Stimulated activated CD8-positive, alpha-beta memory T cell treated with anti-CD3 and anti-CD28 coated beads, Interleukin-2, amount 100 ng/mL, for 1 hour (primary cell): ENCODE measurements at places on chromosomes 6 and 20.

GRCh38 chr6:15361197-15361596, 115.3 kb downstream of the JARID2 start:
- DNase-seq, result no peak

DNA sequence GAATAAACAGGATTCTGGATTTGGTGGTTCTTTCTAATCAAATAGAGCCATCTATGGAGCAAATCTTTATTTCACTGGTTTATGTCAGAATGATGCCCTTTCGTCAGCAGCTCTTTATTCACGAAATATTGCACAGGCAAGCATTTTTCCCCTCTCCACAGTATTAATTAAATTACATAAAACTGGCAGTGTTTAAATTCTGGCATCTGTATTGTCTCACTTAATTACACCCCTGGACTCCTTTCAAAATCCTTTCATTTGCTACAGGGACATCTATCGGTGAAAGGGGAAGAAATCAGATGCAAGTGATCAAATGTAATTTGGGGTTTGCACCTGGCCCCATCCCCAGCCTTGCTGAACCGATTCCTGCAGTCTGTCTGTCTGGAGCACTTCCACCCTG, 801.9 kb downstream of the QKI start:
- DNase-seq, result no peak

DNA sequence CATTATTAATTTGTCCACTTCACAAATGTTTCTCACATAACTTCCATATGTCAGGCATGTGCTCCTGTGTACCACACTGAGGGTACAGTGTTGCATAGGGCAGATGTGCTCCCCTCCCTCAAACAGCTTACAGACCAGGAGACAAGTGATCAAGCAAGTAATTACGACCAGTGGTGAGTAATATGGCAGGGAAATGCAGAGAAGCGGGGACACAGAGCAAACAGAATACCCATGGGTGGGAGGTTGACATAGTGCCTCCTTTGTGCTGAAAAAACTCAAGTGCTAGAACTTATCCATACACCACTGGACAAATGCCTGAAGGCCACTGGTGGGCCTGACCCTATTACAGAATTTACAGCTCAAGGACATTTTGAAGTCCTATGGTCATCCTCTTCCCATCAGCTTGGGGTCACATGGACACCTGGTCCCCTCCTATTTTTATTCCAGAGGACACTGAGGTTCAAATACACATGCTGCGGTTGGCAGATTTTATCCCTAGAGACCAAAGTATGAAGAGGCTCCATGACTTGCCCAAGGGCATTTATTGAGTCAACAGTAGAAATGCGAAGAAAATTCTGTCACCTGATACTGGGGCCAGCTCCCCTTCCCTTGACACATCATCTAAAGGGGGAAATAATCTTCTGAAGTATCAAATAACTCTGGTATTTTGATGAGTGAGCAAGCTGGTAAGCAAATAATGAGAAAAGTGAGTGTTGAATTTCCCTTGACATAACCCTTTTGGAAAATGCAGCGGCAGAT, 116.6 kb downstream of the QRSL1 start:
- no peak for DNase-seq

DNA sequence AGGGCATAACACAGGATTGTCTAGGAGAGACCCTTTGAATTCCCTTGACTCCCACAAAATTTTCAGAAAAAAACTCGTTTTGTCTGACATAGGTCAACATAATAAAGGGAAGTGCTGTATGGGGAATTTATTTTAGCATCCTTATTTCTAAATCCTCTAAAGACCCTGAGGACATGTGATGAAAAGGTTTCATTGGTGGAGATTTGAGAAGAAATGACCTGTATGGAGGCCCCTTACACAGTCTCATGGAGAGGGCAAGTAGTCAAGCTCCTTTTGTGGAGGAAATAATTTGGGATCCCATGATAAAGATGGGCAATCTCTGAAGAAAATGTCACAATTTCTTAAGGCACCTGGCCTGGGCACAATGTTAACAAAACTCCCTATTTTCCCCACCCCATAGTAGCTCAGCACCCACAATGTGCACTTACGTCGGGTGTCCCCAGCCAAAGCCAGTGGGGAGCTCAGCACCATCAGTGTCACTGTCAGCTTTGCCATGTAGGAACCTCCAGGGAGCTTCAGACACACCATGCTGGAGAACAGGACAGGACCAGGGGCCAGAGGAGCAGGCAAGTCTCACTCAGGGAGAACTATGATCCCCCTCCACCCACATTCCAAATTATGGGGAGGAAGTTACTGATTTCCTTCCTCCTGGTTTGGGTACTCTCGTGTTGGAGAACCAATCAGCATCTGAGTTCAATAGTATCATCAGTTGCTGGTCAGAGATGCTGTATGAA, at the start of gene HLA-DRB5:
TSS of gene HLA-DRB5 (minus strand) at position 591 of the 734 bp plus-strand sequence. CDS start at position 528, 63 bp downstream.
- DNase-seq, result no peak
